ENCODE measurements at places on chromosomes 12 and 14. TPM values are rescaled to one million over a fixed set of nuclear protein-coding genes. Genes with fewer than 3 reads are reported as not detected.

The PHETA1 gene
- 11.3 TPM for total RNA-seq

GRCh38 chr12:49277466-49277865, 12.6 kb downstream of the TUBA1C start:
- DNase-seq, result no peak

- no peak for DNase-seq
These were observed 86.3 kb upstream of the NID2 start for GRCh38 chr14:52154992-52155650.

The P2RX2 gene
- not detected for total RNA-seq

GRCh38 chr12:125683748-125684381, 618.6 kb downstream of the AACS start:
- DNase-seq, result no peak

The TCL1B gene
- not detected for total RNA-seq

DNA sequence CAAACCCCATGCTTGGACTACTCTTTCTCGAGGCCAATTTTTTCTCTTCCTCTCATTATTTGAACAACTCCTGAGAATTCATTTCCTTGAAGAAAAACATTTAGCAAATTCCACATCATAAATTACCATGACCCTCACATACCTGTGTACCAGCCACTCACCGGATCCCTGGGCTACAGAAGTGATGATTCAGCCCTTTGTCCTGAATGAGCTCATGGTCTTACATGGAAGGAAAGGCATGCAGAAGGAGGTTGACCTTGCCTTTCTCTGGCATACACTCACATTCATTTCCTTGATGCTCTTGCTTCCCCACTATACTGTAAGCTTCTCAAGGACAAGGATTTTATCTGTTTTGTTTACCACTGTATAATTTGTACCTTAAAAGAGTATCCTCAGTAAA, 191.5 kb downstream of the SLC5A8 start:
- peak; percentile 31 for DNase-seq

DNA sequence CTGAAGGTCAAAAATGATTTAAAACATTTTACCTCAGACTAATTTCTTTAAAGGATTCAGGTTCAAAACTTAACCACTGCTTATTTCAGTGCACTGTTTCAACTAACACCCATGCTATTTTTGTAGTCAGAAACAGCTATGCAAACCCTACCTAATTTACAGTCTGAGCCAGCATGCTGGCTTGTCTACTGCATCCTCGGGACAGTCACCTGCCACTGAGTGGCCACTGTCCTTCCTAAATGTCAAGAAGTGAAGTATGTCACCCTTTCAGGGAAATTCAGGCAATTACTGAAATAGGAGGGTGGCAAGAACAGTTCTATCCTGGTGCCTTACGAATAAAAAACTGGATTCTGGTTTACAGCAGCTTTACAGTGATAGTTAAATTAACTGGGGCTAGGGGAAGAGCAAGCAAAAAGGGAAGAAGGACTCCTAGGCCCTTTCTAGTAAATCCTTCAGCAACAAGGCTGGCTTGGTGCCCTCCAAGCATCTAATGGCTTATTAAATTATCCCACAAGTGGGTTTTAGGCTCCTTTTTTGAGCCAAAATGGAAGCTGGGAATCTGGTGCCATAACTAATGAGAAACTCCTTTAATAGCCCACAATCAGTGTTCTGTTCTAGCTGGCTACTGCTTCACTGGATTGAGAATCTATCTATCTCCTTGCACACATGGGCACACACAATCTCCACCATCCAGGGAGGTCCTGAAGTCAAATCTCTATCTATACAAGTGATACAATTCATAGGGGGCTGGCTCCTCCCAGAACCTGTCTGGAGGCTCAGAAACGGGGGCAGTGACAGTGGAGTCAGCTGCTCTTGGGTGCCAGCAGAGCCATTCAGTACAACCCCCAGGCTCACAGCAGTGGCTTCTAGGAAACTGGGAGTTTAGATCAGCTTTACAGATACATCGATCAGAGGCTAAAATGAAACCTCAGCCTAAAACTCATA, 43.4 kb downstream of the SH2B3 start:
- no peak for DNase-seq

DNA sequence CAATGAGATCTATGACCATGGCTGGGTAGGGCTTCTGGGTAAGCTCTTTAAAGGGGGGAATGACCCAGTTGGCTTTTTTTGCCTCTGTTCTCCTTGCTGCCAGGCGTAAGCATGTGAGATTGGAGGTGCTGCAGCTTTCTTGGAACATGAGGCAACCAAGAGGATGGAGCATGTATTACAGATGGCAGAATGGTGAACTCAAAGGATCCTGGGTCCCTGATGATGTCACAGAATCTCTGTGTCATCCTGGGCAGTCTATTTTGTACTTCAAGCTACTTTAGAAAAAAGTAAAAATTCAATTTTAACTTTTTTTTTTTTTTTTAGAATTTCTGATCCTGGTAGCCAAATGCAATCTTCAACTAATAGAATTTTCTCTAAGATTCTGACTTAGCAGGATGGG, 8.0 kb downstream of the KRT82 start:
- DNase-seq, result no peak

DNA sequence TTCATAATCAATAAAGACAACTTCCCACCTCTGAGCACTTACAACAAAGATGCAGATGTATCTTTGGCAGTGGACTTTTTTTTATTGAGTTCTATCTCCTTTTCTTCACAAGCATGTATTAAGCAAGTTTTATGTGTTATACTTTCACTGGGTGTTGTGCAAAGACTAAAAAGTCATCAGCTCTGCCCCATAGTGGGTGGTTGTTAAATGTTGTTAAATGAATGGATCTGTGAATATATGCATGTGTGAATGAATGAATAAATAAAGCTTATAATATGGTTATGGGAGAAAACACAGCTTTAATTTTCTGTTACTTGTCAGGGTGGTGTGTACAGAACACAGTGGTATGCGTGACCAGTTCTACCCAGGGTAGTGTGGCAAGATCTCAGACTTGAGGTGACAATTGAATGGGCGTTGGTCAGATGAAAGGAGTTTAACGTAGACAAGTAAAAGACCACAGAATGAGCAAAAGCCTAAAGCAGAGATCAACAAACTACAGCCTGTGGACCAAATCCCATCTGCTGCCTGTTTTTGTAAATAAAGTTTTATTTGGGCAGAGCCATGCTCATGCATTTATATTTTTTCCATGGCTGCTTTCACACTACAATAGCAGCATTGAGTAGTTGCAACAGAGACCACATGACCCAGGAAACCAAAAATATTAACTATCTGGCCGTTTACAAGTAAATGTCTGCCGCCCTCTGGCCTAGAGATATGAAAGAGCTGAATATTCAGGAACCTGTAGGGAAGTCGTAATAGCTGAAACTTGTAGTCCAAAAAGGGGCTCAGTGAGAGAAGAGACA, 207.4 kb upstream of the EEA1 start:
- DNase-seq, result no peak

The LIN7A gene
- total RNA-seq, result 10.4 TPM

- DNase-seq, result peak; percentile 14
These were observed 315.5 kb upstream of the OR4E1 start for GRCh38 chr14:21989090-21989489.

GRCh38 chr12:106657488-106657887, 74.7 kb downstream of the RFX4 start:
- no peak for DNase-seq

The ACAD10 gene
- total RNA-seq, result 16.4 TPM

The AICDA gene
- not detected for total RNA-seq

- no peak for DNase-seq
These were observed 26.0 kb downstream of the ITPK1 start for GRCh38 chr14:93089521-93090269.

DNA sequence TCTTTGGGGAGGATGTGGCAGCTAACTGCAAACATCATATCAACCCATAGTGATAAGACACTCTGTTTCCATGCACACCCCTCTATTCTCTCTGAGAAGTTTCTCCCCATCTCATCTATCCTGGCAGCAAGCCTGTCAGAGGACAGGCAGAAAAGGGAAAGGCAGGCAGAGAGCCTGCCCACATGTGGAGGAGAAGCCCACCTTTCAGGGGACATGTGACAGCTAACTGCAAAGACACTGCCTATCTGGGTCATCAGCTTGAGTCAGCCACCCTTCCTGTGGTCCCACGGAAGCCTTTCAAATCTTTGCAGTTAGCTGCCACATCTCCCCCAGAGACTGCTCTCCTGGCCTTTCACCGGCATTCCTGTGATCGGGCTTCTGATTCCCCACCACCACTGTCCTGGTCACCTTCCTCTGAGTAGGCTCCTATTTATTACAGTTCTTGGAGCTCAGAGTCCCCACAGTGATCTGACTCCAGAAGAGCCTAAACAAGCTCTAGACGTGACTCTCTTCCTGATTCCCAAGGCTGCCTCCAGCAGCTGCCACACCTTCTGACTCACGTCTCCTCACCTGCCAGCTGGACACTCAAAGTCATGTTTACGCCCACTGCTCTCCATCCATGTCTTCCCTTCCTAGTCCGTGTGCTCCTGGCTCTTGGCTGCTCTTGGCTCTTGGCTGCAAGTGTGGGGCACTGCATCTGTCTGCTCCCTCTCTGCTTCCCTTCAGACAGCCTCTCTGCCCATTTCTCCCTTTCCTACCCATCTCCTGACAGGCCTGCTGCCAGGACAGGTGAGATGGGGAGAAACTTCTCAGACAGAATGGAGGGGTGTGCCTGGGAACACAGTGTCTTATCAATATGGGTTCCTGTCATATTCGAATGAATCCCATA, 7.5 kb upstream of the KRT1 start:
- no peak for DNase-seq

- DNase-seq, result no peak
These were observed 106.4 kb downstream of the GPR135 start for GRCh38 chr14:59358784-59359183.

GRCh38 chr12:124675881-124676713, 108.7 kb upstream of the NCOR2 start:
- DNase-seq, result peak; percentile 60

GRCh38 chr12:22366181-22366580, 31.7 kb upstream of the ST8SIA1 start:
- DNase-seq, result no peak

The ARHGAP9 gene
- under 0.01 TPM for total RNA-seq

- no peak for DNase-seq
These were observed 19.6 kb downstream of the TNFAIP2 start for GRCh38 chr14:103142721-103143302.

- DNase-seq, result no peak
These were observed 8.0 kb downstream of the KLHL33 start for GRCh38 chr14:20428010-20428365.

DNA sequence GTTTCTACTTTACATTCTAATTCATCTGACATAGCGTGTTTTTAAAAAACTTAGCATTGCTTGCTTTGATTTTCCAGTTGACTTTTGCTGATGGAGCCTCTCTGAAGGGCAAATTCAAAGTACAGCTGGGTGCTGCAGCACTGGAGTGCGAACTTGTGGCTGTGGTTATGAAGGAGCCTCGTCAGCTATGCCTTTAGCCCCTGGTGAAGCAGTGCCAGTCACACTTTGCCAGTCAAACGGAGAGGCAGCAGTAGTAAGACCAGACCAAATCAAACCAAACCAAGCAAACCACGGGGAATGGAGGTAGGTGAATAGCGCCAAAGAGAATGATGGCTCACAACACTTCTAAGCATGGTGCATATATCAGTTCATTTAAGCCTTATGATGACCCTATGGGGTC, 15.1 kb upstream of the SLC38A2 start:
- DNase-seq, result no peak

The PPP2R5C gene
- total RNA-seq, result 114 TPM

The SLC25A47 gene
- total RNA-seq, result not detected

The HPD gene
- not detected for total RNA-seq

GRCh38 chr12:56521209-56521589, 421 bp upstream of the RBMS2 start:
- no peak for DNase-seq

DNA sequence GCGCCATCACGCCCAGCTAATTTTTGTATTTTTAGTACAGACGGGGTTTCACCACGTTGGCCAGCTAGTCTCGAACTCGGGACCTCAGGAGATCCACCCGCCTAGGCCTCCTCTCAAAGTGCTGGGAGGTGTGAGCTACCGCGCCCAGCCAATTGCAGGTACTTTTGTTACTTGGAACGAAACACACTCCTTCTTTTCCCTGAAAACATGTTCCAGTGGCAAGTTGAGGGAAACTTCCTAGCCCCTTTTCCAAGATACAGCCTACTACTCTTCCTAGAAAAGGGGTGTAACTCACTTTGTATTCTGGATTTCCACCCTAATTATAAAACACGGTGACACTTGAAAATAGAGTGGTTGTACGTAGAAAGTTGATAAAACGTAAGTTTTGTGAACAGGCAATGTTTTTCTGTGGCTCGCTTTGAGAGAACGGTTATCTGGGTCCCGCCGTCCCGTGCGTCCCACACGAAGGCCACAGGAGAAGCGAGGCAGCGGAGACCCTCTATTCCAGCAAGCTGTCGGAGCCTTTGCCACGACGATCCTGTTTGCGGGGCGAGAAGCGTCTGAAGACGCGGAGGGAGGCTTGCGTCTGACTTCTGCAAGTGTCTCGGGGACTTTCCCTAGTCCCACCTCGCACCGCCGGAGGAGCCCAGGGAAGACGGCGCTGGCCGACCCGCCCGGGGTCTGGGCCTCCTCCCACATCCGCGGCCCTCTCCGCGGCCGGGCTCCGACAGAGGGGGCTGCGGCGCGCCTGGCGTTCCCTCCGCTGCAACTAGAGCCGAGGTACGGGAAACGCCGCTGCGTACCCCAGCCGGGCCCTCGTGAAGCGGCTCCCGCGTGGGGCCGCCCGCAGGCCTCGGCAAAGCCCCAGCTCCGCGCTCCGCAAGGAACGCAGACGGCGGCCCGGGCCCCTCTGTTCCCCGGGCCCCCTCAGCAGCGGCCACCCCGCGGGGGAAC, 745 bp downstream of the CDCA4 start:
- peak; percentile 53 for DNase-seq

GRCh38 chr14:101398011-101398410, 163.3 kb upstream of the DIO3 start:
- DNase-seq, result no peak

The RD3L gene
- total RNA-seq, result not detected

DNA sequence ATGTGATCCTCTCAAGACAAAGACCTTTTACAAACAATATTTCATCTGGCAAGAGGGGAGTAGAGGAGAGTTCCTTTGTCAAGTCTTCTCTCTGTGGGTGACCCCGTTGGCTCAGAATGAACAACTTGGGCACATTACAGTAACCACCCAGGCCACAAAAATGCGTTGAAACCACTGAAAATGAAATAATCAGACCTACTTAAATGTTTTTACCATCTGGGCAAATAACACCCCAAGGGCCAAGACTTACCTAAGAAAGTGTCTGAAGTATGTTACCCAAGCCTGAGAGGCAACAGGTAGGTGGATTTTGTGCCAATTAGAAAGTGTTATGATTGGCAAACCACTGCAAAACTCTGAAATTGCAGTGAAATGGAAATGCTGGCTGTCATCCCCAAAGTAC, 1.3 kb downstream of the TC2N start:
- DNase-seq, result no peak

Data from fibroblast of villous mesenchyme (primary cell).